ENCODE measurements at places on chromosomes 16 and 17.
A peak's percentile ranks its signal among the peaks of the same experiment; 100 is the strongest.

- DNase-seq: no peak
Measured at GRCh38 chr17:3818786-3819185, 17.8 kb upstream of the ITGAE start.

DNA sequence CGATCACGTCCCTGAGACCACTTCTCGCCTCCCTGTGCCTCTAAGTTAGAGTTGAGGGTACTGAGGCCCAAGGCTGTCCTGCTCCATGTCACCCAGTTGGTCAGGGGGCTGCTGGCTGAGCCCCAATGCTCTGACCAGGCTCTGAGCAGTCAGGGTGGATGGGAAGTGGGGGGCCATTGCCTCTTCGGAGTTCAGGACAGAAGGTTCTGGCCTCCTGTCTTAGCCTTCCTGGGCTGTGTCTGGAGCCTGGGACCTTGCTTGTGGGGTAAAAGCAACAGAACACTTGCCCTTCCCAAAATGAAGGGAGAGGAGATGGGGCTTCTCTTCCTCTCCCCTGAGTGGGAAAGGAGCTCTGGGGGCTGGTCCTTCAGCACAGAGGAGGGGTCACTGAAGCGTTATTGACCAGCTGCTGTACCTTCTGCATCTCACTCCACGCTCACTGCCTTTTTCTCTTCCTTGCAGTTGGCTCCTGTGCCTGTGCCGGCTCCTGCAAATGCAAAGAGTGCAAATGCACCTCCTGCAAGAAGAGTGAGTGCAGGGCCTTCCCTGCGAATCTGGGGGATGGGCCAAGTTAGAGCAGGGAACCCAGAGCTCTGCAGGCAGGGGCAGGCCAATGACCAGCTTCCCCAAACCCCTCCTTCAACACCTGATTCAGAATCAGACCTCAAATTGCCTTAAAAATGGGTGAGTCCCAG, 580 bp downstream of the MT1X start:
- no peak for DNase-seq

- no peak for DNase-seq
Measured at GRCh38 chr16:58634265-58634802, 4.7 kb upstream of the CNOT1 start.

GRCh38 chr17:73090396-73091202, 1.9 kb downstream of the SLC39A11 start:
- DNase-seq: no peak

DNA sequence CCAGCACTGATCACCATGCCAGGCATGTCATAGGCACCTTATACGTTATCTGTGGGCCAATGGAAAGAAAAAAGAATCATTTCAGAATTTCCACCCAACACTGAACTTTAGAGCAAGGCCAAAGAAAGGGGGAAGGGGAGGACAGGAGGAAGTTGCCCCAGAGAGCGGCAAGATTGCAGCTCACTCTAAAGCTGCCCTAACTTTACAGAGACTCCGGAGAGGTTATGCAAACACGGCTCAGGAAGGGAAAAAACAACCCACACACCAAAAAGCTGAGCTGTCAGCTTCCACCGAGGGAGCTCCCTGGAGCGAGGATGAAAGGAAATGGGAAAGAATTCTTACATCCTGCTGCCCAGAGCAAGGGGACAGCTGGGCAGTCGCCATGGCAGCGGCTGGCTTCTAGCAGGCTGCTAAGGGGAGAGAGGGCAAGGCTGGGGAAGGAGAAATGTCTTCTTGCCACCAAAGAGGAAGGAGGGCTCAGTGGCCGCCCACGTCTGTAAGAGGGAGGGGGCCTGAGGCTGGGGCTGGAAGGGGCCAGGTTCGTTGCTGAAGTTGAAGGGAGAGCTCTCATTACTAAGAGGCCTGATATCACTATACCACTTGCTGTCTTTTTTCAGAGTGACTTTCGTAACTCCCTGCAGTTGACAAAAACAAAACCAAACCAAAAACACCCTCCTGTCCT, 18.2 kb downstream of the COTL1 start:
- no peak for DNase-seq

- no peak for DNase-seq
Measured at GRCh38 chr17:80025796-80026195, 9.9 kb downstream of the TBC1D16 start.

- no peak for DNase-seq
Measured at GRCh38 chr16:87441886-87442580, 49.9 kb downstream of the MAP1LC3B start.

- DNase-seq: peak; percentile 74
Measured at GRCh38 chr17:43673516-43674323, 12.0 kb upstream of the MEOX1 start.

DNA sequence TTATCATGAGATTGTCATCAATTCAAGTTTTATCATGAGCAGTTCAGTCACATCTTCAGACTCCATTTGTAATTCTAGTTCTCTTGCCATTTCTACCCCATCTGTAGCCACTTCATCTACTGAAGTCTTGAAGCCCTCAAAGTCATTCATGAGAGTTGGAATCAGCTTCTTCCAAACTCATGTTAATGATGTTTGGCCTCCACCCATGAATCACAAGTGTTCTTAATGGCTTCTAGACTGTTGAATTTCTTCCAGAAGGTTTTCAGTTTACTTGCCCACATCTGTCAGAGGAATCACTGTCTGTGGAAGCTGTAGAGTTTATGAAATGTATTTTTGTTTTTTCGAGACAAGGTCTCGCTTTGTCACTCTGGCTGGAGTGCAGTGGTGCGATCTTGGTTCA, 16.0 kb downstream of the NSRP1 start:
- no peak for DNase-seq
